CD14-positive monocyte (primary cell): ENCODE measurements at places on chromosomes 2 and 18.

DNA sequence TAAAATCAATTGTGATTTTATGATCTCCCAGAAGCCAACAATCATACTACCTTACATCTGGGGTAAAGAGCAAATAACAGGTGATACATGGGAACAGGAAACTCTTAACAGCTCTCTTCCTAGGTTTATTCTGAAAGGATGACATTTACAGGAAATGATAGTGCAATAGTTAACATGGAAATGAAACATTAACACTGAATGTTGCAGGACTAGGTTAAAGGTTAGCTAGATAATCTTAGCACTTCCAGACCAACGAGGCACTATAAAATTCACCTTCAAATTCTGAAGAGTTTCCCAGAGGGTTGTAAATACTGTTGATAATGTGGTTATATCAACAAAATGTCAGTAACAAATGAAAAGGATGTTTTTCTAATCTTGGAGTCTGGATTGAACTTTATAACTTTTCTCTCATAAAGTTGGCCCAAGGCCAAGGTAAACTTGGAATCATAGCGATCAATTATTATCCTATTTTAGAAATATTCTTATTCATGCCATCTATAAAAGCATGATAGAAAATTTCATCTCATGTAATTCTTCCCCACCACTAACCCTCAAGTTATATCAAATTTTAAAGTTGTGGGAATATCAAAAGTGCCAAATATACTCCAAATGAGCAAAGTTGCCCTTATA, 32.9 kb upstream of the GCG start:
- DNase-seq: no peak

DNA sequence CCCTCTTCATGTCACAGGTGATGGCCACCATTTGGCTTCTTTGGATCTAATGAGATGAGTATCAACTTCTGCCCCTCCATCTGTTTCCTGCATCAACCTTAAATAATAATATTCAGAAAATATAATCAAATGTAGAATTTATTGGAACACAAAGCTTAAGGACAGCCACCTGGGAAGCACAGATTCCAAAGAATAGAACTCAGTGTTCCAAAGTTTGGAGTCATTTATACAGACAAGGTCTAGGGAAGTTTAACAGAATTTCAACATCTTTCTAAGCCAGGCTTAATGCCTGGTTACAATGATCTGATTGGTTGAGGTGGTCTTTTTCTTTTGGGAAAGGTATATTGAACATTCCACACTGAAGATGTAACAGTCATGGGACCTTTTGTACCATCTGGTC, 218.0 kb upstream of the PIEZO2 start:
- DNase-seq: no peak

- DNase-seq: no peak
These were observed 73.0 kb upstream of the TMEM17 start for GRCh38 chr2:62578803-62579640.

GRCh38 chr2:172889768-172890430, 154.3 kb downstream of the RAPGEF4 start:
- no peak for DNase-seq

DNA sequence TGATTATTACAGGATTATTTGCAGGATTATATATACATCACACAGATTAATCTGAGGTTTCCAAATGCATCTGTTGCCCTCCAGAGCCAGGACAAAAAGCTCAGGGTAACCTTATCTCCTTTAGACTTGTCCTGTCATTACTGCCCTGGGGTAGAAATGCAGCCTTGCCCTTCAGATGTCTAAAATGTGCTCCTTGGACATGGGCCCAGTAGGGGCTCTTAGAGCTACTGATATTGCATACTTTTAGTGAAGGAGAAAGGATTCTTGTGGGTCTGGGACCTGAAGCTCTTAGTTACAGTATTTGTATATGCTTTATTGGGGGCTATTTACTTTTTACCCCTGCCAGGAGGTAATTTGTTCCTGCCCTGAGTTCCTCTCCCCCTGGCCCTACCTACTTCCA, 56.1 kb downstream of the PRKRA start:
- DNase-seq: no peak

GRCh38 chr18:59159986-59160385, 20.3 kb downstream of the SEC11C start:
- DNase-seq: no peak

GRCh38 chr2:43110442-43110871, 115.9 kb downstream of the ZFP36L2 start:
- no peak for DNase-seq
